Fibroblast of skin of right quadriceps (primary cell): ENCODE measurements at places on chromosomes 1 and 21.

GRCh38 chr1:89999628-90000027 is 4.7 kb downstream of the ZNF326 start:
- DNase-seq, result no peak

- DNase-seq, result no peak
Measured at GRCh38 chr1:205434738-205435137, 12.9 kb upstream of the LEMD1 start.

GRCh38 chr21:41965045-41965444 is 11.2 kb upstream of the C2CD2 start:
- DNase-seq, result no peak

GRCh38 chr1:235504122-235504493 is at the start of gene B3GALNT2:
TSS of gene B3GALNT2 (minus strand) at chr1:235504452. CDS start at chr1:235504252, 200 bp downstream.
- DNase-seq, result no peak

- DNase-seq, result peak; percentile 75
Measured at GRCh38 chr1:228842094-228842775, 107.0 kb downstream of the RHOU start.

- DNase-seq, result no peak
Measured at GRCh38 chr1:171600862-171601261, 21.2 kb upstream of the MYOCOS start.

GRCh38 chr1:39898648-39899603 is 2.8 kb downstream of the MYCL start:
- DNase-seq, result peak; percentile 61

- DNase-seq, result no peak
Measured at GRCh38 chr1:228280961-228281591, 73.2 kb downstream of the OBSCN start.

DNA sequence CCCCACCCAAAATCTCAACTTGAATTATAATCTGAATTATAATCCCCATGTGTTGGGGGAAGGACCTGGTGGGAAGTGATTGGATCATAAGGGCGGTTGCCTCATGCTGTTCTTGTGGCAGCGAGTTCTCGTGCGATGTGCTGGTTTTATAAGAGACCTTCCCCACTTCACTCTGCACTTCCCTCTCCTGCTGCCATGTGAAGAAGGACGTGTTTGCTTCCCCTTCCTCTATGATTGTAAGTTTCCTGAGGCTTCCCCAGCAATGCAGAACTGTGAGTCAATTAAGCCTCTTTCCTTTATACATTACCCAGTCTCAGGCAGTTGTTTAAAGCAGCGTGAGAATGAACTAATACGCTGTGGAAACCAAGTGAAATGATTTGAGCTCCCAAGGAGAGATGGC is 48.0 kb upstream of the SOD1 start:
- DNase-seq, result no peak

DNA sequence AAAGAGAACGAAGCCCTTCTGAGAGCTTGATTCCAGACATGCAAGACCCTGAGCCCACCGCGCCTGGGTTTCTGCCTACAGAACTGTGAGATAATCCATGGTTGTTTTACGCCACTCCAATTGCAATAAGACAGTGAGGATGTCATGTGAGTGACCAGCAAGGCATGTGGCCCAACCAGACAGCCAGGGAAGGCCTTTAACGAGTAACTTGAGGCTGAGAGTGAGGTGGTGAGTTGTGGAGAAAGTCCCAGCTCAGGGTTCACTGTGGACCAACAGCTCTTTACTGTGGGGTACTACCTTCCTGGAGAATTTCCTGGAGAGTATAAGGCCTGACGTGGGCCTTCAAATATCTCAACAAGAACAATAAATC is 153.9 kb downstream of the ETS2 start:
- no peak for DNase-seq

DNA sequence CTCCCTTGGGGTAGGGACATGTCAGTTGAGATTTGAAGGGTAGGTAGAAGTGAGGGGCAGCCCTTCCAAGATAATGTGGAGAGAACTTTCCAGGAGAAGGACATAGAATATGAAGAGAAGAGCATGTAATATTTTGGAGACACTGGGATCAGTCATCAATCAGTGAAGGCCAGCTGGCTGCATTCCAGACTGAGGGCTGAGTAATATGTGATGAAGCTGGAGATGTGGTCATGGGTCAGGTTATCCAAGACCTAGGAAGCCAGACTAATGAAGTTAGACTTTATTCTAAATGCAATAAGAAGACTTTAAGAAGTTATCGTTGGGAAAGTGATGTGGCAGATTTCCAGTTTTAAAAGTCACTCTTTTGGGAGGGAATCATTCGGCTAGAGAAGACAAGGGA is 262.0 kb downstream of the HMCN1 start:
- DNase-seq, result peak; percentile 88

GRCh38 chr1:203368624-203369451 is 17.9 kb upstream of the FMOD start:
- DNase-seq, result peak; percentile 86

- DNase-seq, result no peak
Measured at GRCh38 chr1:205530116-205530515, 25.6 kb downstream of the CDK18 start.

DNA sequence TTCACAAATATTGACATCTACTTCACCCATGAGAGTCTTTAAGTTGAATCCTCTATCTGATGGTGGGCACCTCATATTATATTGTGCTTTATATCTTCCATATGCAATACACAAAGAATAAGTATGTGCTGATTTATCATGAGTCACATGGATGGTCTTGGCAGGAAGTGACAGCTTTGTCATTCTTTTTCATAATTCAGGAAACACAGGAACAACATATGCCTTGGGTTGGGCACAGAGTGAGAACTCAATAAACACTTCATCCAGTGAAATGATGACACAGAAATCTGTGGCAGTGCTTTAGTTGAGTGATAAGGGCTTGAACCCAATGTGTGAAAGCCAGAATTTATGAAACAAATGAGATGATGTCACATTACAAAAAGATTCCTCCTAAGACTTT is 41.2 kb downstream of the GADD45A start:
- peak; percentile 63 for DNase-seq

GRCh38 chr21:32921632-32922230 is 104.0 kb upstream of the OLIG2 start:
- no peak for DNase-seq

DNA sequence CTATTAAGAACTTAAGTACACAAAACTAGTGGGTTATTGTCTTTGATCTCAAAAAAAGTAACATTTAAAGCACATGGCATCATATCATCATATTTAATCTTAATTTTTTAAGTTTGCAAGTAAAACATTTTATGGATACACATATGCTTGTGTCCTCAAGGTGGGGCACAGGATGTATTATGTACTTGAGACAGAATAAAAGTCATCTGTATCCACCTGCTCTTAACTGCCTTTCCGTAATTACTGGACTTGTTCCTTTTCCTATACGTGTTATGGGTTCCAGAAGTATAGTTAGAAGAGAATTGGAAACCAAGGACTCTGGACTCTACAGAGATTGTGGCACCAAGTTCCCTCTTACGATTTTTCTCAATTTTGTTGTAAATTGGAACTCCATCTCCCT is 79.4 kb downstream of the FCRL5 start:
- DNase-seq, result no peak

GRCh38 chr1:209647156-209647555 is 5.1 kb downstream of the LAMB3 start:
- DNase-seq, result no peak

GRCh38 chr1:178727014-178727895 is 2.2 kb downstream of the RALGPS2 start:
- no peak for DNase-seq

DNA sequence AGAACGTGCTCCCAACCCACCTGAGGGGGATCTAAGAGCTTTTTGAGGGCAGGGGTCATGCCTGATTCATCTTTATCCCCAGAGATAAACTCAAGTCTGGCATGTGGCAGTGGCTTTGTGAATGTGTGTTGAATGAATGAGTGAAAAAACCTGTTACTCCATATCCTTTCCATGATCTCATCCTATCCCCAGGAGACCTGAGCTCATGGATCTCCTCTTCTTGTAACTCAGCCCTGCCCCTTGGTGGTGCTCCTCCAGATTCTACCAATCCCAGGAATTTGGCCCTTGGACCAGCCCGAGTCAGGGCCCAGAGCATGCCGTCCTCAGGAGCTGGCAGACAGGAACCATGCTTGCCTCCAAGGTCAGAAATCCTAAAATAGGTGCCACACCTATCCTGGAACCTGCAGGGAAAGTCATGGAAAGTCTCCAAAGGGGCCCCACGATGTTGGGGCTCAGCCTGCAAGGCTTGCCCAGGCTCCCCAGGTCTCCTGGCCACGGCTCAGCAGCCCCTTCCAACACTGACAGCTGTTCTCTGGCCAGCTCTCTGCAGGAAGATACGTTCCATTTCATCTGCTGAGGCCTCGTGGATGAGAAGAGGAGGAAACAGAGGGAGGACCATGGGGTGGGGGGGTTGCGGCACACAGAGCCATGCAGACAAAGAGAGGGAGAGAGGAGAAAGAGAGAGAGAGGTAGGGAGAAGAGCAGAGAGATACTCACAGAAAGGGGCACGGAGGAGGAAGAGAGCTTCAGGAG is 214.6 kb downstream of the TRABD2B start:
- DNase-seq, result peak; percentile 51

- DNase-seq, result no peak
Measured at GRCh38 chr21:37136261-37136660, 63.2 kb downstream of the TTC3 start.

GRCh38 chr1:67969446-67969845 is 81.0 kb downstream of the DIRAS3 start:
- no peak for DNase-seq

GRCh38 chr1:235156740-235157139 is 4.3 kb downstream of the RBM34 start:
- no peak for DNase-seq

DNA sequence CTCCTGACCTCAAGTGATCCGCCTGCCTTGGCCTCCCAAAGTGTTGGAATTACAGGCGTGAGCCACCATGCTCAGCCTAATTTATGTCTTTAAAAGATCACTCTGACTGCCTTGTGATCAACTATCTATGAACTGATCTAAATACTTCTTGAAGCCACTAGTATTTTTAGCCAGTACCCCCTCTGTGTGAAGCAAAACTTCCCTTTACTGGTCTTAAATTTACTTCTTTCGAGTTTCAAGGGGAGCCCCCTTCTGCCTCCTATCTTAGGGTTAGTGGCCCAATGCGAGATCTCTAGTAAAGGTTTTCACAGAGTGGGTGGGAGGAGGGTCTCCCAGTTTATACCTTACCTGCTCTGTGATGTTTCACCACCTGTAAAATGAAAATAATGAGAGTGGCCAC is 66.1 kb upstream of the RPL11 start:
- DNase-seq, result no peak

DNA sequence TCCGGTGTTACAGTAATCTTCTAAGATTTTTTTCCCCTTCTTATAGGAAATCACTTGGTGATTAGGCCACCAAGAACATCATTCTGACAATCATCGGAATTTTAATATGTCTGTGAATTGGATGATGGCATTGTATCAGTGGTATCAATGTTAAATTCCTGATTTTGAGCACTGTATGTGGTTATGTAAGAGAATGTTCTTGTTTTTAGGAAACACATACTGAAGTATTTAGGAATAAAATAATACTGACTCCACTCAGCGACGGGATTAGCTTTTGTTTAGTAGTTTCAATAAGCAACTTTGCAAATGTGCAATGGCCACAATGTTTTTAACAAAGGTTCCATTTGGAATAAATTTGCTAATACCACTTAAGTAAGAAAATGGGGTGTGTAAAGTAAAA is 30.6 kb downstream of the COL6A1 start:
- no peak for DNase-seq

GRCh38 chr1:58813361-58813760 is 29.5 kb upstream of the JUN start:
- DNase-seq, result no peak

DNA sequence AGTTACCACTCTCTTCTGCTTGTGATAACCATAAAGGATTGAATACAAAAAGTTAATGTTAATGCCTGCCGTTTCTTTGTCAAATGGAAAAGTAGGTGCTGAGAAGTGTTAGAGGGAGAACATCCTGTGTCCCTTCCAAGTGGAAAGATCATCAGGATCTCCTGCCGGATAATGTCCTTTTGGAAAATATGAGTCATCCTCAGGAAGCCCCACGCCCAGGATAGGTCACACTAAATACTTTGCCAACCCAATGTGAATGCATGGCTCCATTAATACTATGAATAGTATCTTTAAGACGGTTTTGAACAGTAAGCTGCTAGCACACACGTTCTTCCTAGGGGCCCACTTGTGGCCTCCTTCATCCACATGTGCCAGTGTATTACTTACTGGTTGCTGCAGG is 279.5 kb downstream of the ZNF326 start:
- DNase-seq, result no peak

DNA sequence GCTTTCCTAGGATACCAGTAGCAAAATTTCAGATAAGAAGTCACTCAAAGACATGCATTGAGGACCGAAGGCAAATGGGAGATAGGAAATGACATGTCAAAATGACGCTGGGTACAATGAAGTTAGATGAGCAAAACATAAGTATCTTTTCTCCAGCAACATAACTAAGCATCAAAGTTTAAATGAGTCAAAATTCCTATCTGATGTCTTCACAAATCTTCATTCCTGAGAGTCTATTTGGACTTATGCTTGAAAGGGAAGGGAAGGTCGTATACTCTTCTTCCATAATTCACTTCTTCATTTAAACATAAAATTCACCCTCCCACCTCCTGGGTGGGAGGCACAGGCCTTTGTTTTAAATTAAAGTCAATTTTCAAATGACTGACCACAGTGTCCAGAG is 4.1 kb upstream of the TMEM81 start:
- peak; percentile 20 for DNase-seq

DNA sequence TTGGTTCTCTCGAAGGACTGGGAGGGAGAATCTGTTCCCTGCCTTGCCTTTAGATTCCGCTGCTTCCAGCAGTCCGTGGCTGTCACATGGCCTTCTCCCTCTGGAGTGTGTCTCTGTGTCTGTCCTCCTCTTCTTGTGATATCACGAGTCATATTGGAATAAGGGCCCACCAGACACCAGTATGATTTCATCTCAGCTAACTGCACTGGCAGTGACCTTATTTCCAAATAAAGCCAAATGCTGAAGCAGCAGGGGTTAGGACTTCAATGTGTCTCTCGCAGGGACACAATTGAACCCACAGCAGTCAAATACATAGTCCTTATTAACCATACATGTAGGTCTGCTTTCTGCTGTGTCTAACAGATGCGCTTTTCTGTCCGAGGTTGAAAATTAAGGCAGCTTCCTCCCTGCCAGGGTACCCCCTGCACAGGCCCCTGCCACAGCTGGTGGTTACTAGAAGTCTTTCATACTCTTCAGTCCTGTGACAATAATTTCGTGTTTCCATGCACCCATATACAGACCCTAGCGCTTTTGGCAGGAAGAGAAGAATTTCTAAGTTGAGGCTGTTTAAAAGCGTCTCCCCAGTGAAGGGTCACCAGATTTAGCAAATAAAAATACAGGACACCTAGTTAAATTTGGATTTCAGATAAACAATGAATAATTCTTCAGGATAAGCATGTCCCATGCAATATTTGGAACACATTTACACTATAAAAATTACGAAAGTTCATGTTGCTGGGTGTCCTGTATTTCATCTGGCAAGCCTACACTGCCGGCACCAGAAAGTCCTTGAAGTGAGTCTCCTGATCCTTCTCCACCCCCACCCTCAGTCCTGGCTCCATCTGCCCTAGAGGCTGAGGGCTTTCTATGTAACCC is 182.1 kb downstream of the ETS2 start:
- DNase-seq, result no peak
